ENCODE measurements at places on chromosomes 4 and X. TPM values are rescaled to one million over a fixed set of nuclear protein-coding genes. Genes with fewer than 3 reads are reported as not detected.

DNA sequence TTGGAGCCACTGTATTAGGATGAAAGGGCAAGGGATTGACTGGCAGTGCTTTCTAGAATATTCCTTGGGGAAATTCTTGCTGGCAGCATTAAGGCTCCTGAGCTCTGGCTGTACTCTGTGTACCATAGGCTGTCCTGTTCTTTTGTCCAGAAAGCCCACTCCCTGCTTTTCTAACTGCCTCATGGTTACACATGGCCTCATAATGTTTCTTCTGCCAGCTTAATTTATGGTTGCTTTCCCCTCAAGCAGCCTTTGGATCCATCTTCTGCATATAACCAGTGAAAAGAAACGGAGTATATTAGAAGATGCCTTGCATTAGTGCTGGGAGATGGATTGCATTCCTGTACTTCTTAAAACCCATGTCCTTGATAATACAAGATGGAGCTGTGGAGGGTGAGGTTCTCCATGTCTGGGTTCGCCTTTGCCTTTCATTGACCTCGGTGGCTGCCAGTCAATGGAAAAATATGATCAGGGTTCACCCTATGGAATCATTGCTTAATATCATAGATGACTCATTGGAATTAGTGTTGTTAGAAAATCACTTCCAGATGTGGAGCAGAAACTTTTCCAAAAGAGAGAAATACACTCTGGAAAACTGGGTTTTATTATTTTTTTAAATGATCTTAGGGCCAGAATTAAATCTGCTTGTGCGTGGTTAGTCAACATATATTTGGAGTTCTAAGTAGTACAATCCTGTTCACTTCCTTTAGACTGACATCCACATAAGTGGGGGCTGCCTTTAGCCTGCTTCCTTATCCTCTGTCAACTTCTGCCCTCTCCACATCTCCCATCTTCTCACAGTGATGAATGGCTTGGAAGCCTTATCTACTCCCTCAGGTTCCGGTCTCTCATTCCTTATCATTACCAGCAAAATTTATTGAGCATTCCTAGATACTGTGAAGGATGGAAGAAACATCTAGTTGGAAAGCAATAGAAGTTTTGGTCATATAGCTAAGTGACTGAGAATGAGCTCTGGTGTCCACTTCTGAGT lies 24.9 kb downstream of the DOCK11 start:
- no peak for DNase-seq

- DNase-seq, result no peak
Observed at GRCh38 chr4:80226094-80226493, 28.8 kb downstream of the PRDM8 start.

DNA sequence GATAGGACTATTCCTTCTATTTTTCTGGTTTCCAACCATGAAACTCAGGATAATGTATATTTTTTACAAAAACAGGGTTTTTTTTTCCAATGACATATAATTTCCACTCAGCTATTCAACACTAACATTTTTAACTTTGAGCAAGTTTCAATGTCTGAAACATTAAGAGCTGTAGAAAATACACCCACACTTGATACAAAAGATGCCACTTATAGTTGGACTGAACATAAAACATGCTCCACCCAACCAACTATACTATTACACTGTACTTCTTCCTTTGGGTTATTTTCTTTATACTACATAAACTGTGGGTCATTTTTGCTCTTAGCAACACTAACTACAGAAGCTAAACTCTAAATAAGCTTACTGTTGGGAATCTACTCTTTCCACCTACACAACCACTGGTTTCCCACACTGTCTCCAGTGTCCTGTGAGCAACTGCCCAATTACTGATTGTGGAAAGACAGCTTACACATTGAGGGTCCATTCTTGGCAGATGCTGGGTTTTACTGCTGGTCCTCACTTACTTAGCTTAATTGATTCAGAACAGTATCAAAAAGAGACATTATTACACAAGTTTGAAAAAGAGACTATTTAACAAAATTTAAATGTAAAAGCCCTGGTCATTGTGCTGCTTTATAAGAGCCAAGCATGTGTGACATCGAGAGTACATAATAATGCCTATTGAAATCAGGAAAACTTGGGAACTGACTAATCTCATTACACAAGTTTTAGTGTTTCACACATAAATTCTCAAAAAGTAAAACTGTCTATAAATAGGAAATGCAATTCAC lies 6.3 kb downstream of the AMMECR1 start:
- DNase-seq, result no peak

DNA sequence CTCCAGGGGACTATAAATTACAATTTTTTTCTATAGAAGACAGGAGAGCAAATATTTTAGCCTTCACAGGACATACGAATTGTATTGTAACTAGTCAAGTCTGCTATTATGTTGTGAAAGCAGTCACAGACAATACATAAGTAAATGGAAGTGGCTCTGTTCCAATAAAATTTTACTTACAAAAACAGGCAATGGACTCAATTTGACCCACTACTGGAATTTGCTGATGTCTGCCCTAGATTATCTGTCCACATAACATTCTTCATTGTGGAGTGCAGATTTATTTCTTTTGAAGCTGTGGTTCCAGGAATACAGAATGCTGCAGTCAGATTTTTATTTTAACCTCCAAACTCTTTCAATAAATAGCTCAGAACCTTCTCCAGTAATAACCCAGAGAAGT lies 330.3 kb downstream of the PPP4R3C start:
- no peak for DNase-seq

GRCh38 chr4:154345359-154345758 lies 146.2 kb downstream of the DCHS2 start:
- no peak for DNase-seq

- DNase-seq, result no peak
Observed at GRCh38 chrX:53882331-53882730, 161.9 kb downstream of the PHF8 start.

DNA sequence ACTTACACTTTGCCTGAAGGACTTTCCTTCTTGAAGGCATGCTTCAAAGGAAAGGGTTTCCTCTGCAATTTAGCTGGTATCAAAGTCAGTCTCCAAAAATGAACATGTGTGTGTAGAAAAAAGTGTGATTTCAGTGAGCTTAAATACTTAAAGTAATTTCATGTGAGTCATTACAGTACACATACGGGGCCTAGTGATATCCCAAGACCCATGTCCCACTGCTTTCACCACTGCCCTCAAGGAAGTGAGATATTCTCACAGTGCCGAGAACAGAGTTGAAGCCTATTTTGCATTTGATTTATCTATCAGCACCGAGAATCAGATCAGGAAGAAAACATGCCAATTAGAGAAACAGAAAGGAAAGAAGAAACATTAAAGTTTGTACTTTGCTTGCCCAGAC lies 61.0 kb downstream of the CHST7 start:
- no peak for DNase-seq

DNA sequence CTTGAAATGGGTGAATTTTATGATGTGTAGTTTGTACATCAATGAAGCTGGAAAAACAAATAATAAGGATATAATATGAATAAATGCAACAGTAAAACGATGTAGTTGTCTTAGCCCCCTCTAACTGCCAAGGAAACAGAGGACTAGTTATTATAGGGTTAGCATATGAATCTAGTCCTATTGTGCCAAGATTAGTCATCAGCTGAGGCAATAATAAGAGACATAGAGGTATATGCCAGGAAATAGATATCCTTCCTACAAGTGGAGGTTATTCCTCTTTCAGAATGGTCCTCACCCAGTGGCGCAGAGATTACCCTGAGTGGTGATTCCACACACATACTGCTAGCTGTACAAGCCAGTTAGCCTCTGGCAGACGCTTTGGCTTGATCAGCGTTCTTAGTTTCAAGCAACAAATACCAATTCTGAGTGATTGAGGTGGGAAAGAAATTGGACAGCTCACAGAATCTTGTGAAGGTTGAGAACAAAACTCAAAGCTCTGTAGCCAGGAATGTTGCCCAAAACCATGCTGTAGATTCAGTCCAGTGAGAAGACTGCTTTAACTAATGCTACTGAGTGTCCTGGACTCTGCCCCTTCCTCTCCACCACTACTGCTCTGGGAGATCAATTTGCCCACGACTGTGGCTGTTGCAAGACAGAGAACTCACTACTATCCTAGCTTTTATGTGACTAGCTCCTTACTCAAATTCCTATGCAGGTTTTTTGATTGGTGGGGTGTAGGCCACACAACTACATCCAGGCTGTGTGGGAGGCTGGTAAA lies 27.0 kb upstream of the ZNF280C start:
- no peak for DNase-seq

DNA sequence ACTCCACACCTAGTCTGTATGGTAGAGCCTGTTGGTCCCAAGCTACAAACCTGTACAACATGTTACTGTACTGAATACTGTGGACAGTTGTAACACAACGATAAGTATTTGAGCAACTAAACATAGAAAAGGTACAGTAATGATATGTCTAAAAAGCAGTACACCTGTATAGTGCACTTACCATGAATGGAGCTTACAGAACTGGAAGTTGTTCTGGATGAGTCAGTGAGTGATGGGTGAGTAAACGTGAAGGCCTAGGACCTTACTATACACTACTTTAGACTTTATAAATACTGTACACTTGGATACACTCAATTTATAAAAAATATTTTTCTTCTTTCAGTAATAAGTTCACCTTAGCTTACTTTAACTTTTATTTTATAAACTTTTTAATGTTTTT lies 104.0 kb downstream of the TMA16 start:
- DNase-seq, result no peak

GRCh38 chr4:73897380-73898136 lies 28.4 kb downstream of the CXCL1 start:
- DNase-seq, result no peak

DNA sequence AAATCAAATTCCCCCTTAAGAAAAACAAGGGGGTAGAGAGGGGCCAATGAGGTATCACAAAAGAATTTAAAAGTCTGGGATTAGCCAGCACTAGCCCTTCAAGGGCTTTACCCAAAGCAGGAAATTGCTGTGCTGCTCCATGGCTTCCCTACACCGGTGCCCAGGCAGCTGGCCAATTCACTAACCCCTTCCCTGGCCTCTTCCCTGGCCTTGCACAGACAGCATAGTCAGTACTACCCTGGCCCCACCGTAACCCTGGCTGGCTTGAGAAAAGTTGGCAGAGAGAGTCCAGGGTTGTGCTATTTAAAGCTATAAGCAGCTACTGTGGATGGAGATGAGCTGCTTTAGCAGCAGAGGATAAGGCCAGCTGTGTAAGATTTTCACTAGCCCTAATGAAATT lies 43.1 kb downstream of the ADAMTS3 start:
- no peak for DNase-seq

GRCh38 chr4:85728464-85728863 lies 253.5 kb downstream of the ARHGAP24 start:
- DNase-seq, result no peak

DNA sequence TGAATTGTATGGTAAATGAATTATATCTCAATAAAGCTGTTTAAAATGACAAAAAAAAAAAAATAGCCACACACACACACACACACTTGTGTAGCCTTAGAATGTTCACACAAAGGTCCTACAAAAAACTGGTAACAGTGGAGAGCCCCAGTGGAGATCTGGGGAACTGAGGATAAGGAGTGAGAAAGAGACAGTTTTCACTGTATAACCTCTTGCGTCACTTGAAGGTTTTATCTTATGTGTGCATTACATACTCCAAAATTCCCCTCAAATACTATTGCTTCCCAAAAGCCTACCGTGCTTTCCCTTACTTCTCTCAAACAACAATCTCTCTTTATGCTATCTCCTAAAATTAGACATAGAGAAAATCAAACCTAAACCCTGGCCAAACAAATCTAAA lies 67.8 kb downstream of the SMC1A start:
- no peak for DNase-seq

DNA sequence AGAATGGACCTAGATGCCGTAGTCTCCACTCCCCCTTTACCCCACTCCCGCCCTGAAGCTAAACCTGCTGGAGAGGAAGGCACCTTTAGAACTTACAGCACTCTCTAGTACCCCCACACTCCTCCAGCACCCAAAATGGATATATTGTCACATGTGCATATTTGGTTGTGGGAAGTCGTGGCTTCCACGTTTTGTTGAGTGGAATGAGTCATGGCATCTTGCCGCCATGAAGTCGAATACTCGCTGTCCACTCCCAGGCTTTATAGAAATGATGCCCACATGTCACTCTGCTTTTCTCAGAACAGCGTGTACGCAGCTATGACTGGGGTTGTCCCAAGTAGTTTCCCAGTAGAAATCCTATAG lies 545 bp downstream of the ABCE1 start:
- DNase-seq, result peak; percentile 25

- no peak for DNase-seq
Observed at GRCh38 chr4:140052050-140052449, 101.9 kb downstream of the MAML3 start.

- no peak for DNase-seq
Observed at GRCh38 chr4:99574530-99575324, at the start of gene MTTP. Gene MTTP, plus strand, starts transcription at chr4:99574824. Its CDS starts 86 bp downstream, at chr4:99574910.

GRCh38 chrX:13774696-13775095 lies 40.1 kb downstream of the OFD1 start:
- DNase-seq, result no peak

GRCh38 chr4:145819853-145820181 lies 118.8 kb downstream of the ZNF827 start:
- DNase-seq, result no peak

GRCh38 chrX:19743386-19743785 lies 144.0 kb downstream of the SH3KBP1 start:
- no peak for DNase-seq

- no peak for DNase-seq
Observed at GRCh38 chr4:169098532-169098931, 88.5 kb upstream of the CBR4 start.

- DNase-seq, result no peak
Observed at GRCh38 chrX:100654261-100654660, 10.3 kb downstream of the SRPX2 start.

DNA sequence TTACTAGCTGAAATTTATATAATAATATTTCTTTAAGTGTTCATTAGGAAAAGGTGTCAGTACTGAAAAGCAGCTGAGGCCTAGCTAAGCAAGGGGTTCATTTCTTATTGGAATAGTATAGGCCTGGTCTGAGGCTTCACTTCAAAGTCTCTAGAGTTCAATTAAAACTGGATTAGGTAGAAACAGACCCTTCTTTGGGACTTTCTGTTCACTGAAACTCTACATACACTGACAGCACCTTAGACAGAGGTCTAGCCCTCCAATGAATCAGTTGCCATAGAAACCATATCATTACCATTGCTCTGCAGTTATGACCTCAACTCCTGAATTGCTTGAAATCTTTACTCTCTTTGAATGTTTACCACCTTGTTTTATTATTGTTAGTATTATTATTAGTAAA lies 86.4 kb upstream of the MAB21L2 start:
- no peak for DNase-seq

GRCh38 chr4:121176082-121176934 lies 12.2 kb upstream of the TNIP3 start:
- no peak for DNase-seq

- DNase-seq, result no peak
Observed at GRCh38 chr4:161540265-161540664, 623.5 kb downstream of the FSTL5 start.

- no peak for DNase-seq
Observed at GRCh38 chr4:13918110-13918509, 290.6 kb upstream of the BOD1L1 start.

GRCh38 chrX:42920752-42921151 lies 142.8 kb upstream of the PPP1R2C start:
- no peak for DNase-seq

The CENPC gene
- total RNA-seq, result 40.2 TPM

The SEC24B gene
- total RNA-seq, result 34.8 TPM

The CDKN2AIP gene
- 16.1 TPM for total RNA-seq

The CLCN4 gene
- total RNA-seq, result 3.9 TPM

The CXCL5 gene
- not detected for total RNA-seq

The NAA11 gene
- total RNA-seq, result not detected

The OTOP1 gene
- not detected for total RNA-seq

The SMIM10L2A gene
- 0.24 TPM for total RNA-seq

The EMD gene
- total RNA-seq, result 61.8 TPM

The RPL39 gene
- 8,187 TPM for total RNA-seq

The SOD3 gene
- total RNA-seq, result 65.7 TPM

The KLHL15 gene
- 19.3 TPM for total RNA-seq

The ADGRG4 gene
- total RNA-seq, result 0.09 TPM
